ENCODE measurements at places on chromosomes 1 and 21.

- DNase-seq: no peak
These were observed 97.3 kb downstream of the SPSB1 start for GRCh38 chr1:9389968-9390367.

GRCh38 chr21:29654855-29655254 is 284.9 kb downstream of the GRIK1 start:
- no peak for DNase-seq

- DNase-seq: no peak
These were observed 34.5 kb downstream of the DIRAS3 start for GRCh38 chr1:68015971-68016370.

DNA sequence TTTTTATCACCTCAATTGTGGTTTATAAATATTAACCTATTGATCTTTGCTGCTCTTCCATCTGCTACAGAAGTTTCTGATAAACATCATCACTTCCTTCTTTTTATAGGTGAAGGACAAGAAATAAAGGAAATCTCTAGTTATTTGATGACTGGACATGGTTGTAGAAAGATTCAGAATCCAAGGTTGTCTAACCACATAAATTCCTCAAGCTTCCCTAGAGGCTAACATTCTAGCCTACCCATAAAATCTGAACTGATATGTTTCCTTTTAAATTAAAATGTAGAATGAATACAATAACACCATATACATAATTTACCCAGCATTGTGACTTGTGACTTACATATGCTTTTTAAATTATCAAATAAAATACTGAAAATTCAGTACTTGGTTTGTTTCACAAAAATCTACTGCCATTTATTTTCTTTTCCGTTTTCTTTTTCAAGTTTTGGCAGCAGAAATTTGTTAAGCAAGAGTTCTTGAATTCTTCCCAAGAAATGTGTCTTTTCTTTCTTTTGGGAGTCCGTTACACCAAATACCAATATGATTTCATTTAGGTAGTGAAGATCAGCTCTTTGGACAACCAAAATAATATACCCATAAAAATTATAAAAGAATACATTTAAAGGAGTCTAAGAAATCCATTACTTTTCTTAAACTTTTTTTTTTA is 513.2 kb upstream of the ADGRL2 start:
- DNase-seq: no peak

DNA sequence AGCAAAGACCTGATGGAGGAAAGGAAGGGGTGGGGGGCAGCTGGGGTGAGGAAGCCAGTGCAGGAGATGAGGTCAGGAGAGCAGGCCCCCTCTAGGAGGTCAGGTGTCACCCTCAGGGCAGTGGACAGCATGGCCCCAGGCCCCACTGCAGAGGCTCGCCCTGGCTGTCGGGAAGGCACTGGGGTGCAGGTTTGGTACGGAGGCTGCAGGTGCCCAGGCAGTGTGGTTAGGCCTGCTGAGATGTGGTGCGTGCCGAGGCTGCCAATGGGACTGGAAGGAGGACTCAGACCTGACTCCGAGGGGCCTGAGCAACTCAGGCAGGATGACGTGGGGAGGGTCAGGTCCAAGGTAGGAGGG is 82.3 kb downstream of the PCBP3 start:
- no peak for DNase-seq

DNA sequence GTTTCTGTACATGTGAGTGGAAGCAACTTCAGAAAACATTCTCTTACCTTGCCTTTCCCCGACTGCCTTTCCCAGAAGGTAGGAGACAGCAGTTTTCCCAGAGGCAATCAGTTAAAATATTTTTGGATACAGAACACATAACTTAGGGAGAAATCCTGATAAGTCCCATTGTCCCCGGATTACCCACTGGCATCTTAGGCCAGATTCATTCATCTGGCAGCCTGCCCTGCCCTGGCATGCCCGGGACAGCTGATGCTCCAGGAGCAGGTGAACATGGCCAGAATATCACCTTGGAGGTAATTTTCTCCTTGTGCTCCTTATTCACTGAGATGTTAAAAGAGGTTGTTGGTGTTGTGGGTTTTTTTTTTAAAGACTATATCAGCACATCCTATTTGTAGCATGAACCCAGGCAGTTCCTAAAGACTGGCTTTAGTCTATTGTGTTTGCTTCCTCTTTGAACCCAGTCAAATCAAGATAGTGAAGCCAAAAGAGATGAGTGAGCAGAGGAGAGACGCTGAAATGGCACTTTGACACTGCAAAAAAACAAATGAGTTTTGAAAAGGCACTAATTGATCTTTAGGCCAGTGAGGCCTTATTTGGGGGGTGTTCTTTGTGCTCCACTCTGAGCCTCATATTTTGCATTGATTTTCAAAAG is 139.6 kb downstream of the PLPP3 start:
- DNase-seq: no peak

GRCh38 chr21:44298301-44298700 is 1.6 kb upstream of the PFKL start:
- DNase-seq: peak; percentile 19

DNA sequence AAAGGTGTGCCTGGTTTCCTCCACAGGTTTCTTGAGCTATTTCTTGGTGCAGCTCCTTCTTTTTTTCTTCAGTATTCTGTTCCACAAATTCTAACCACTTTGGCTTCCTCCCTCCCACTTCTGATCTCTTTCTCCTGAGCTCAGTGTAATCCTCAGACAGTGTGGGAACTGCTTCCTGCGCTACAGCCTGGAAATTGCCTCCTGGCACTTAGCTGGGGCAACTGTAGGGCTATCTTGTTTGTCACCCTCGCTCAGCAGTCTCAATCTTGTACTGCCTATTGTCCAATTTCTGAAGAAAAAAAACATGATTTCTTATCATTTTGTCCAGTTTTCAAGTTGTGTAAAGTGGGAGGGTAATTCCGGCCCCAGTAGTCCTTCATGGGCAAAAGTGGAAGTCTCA is 24.0 kb upstream of the GALNT2 start:
- no peak for DNase-seq

DNA sequence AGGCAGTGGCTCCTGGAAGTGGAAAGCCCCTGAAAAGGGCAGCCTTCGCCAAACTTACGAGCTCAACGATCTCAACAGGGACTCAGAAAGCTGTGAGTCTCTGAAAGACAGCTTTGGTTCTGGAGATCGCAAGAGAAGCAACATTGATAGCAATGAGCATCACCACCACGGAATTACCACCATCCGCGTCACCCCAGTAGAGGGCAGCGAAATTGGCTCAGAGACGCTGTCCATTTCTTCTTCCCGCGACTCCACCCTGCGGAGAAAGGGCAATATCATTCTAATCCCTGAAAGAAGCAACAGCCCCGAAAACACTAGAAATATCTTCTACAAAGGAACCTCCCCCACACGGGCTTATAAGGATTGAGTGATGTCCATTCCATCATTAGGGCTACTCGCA is 42.4 kb downstream of the PLPPR4 start:
- DNase-seq: no peak

GRCh38 chr1:64624218-64624713 is 120.6 kb upstream of the RAVER2 start:
- peak; percentile 62 for DNase-seq

DNA sequence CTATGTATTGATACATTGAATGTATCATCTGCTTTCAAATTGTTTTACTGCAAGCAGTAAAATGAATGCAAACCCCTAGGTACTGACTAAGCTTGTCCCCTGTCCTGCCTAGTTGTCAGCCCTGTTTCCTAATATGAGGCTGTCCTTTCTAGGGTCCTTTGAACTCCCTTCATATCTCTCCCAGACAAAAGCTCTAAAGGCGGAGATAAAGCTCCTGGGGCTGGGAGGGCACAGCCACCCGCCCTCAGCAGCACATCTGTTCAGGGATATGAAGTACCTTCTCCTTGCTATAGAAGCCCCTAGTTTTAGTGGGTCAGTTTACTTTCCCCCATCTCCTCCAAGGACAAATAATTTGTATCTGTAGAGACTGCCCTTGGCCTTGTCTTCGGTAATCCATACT is 93.1 kb upstream of the ETS2 start:
- DNase-seq: no peak

GRCh38 chr1:29237852-29238619 is 1.7 kb downstream of the PTPRU start:
- peak; percentile 53 for DNase-seq

DNA sequence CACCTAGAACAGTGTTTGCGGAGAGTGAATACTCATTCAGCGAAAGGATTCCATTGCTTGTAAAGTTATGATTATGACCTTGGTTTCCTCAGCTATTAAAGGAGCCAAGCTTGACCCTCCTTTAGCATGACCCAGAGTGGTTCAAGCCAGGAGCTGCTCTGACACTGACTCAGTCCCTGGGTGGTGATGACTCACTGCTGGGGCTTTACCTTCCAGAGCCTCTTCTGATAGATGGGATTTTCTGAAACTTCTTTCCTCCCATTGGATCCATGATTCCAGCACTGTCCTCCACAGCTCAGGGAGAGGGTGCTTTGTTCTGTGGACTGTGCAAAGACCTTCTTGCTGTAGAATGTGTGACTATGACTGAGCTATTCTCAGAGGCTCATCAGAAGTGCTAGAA is 77.4 kb downstream of the S1PR1 start:
- DNase-seq: peak; percentile 73

- DNase-seq: no peak
These were observed 63.5 kb downstream of the ETS2 start for GRCh38 chr21:38869196-38869595.

DNA sequence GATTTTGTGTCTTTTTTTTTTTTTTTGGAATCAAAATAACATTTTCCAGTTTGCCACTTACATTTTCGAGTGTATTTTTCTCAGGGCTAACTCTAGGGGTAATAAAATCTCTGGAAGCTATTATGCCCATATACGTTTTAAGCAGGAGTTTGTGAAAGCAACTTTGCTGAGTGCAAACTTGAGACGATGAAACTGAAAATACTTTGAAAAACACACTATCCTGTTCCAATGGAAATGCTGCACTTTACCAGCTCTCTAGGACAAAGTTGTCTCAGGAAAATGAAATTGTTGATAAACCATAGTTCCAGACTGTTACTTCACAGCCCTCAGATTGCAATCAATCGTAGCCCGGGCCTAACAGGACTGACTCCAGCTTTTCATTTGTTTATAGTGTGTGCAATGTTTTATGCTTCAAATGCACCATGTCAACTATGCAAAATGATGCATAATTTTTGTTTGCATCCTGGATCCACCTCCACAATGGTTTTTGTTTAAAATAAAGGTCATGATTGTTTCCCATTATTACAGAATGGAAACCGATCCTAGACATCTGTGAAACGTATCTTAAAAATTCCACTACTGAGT is 220.6 kb upstream of the PKN2 start:
- no peak for DNase-seq

- no peak for DNase-seq
These were observed 33.7 kb downstream of the ARHGEF11 start for GRCh38 chr1:157011845-157012244.

GRCh38 chr1:89276690-89277089 is 4.0 kb upstream of the GBP5 start:
- DNase-seq: no peak

- DNase-seq: no peak
These were observed 14.4 kb upstream of the MAGI3 start for GRCh38 chr1:113375878-113376277.

- no peak for DNase-seq
These were observed 4.1 kb downstream of the ZNF362 start for GRCh38 chr1:33260439-33260838.

DNA sequence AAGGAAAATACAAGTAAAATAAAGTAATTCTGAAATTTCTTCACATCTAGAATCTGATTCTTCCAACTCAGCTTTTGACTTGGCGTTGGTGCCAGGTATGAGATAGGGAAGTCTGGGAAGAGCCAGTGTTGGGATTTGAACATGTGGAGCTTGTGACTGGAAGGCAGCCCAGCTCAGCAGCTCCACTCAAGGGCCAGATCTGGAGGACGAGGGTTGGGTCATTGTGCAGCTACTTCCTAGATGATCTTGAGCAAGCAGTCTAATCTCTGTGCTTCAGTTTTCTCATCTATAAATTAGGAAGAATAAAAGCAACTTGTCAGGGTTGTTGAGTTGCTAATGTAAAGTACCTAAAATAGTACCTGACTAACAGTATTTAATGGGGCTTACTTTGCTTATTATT is 5.0 kb downstream of the ADARB1 start:
- no peak for DNase-seq

DNA sequence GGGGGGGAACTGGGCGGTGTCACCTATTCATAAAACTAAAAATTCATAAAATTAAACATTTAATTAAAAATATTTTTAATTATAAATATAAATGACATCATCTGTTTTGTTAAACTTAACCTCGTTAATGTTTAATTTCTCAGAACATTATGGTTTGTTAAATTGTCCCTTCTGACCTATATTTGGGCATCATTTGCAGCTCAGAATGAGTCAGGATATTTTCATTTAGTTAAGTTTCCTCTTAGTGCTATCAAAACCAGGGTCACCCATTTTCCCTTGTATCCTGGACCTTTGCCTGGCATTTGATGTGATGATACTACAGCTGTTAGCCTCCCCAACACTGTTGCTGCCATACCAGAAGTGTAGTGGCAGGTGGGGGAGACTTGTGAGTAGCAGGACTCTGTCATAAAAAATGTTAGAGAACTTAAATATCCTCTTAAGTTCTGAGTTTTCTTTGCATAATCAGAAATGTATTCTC is 30.3 kb downstream of the TSNAX start:
- DNase-seq: no peak

DNA sequence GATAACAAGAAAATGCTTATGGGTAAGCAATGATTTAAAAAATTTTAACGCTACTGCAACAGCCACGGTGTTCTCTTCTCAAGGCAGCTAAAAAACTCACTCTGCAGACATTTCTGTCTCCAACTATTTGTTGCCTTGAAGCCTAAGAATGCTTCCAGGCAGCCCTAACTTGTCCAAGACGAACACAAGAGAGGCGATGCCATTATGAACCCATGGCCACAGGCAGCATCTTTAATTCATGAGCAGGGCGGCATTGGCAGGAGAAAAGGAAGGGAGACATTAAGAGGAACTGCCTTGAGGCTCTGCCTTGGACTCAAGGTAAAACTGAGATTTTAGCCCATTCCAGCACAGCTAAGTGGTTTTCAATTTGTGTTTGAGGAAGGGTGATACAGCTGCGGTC is 67.5 kb downstream of the KCND3 start:
- DNase-seq: no peak

GRCh38 chr21:26743524-26743923 is 101.7 kb downstream of the ADAMTS1 start:
- no peak for DNase-seq

DNA sequence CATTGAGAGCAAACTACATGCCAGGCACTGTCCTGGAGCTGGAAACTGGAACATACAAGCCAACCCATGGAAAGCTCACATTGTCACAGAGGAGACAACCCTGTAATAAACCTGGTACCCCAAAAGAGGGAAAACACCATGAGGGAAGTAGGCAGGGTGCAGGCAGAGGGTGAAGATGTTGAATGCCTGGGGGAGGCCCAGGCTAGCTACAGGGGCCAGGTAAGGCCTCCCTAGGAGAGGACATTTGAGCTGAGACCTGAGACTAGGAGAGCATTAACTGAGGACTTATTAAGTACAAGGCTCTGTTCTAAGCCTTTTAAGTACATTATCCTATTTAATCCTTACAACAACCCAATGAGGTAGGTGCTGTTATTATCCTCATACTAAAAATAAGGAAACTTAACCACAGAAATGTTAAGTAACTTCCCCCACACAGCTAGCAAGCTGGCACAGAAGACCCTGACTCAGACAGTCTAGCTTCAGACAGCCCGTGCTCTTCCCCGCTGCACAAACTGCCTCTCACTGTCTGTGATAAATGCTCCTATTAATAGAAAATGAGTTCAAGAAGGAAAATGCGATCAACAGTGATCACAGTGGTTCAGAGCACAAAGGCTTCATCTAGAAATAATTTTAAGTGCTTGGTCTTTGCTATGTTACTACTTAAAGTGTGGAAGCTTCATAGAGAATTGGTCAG is 41.8 kb downstream of the ZNF281 start:
- DNase-seq: no peak

GRCh38 chr1:34696981-34697380 is 57.9 kb upstream of the GJB5 start:
- DNase-seq: peak; percentile 12

Measured in mammary epithelial cell (primary cell).